Activated CD4-positive, alpha-beta T cell treated with anti-CD3 and anti-CD28 coated beads for 4 hours (primary cell): ENCODE measurements at places on chromosomes 2 and 18.

- no peak for DNase-seq
Measured at GRCh38 chr2:67945940-67946339, 116.9 kb downstream of the C1D start.

DNA sequence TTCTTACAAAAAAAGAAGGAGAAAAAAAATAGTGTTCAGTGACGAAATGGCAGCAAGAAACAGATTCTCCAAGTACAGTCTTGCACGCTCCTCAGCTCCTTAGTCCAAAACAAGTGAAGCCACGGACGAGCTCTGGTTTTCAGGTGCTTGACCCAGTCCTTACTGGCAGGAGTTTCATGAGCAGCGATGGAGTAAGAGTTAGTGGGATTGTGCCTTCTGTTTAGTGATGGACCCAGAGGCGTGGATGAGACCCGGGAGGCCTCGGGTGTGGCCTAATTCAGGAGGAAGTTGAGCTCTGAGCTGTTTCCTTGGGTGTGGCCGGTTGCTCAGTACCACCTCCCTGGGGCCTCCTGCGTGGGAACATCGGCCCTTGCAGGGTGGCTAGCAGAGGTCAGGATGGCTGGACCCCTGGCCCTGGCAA, 52.0 kb downstream of the KIF5C start:
- DNase-seq = peak; percentile 9

GRCh38 chr18:48851599-48851960, 99.2 kb downstream of the SMAD7 start:
- DNase-seq = no peak

GRCh38 chr18:56517196-56517595, 121.2 kb downstream of the TXNL1 start:
- DNase-seq = no peak

DNA sequence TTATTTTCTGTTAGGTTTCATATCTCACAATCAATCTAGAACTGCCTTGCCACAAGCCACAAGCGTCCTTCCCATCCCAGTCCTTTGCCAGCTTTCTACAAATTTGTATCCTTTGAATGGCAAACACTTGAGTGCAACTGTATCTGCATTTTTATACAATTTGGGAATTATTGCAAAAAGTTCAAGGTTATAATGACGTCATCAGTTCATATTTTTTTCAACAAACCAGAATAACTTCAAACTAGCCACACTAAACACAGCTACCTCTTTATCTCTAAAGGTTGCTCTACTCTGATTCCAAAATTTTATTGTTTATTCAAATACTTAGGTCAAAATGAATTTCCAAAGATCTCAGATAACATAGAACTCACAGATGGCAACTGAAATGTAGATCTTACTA, 877.1 kb downstream of the TMEM182 start:
- no peak for DNase-seq

GRCh38 chr2:126662621-126663020, 6.7 kb downstream of the GYPC start:
- DNase-seq = no peak

DNA sequence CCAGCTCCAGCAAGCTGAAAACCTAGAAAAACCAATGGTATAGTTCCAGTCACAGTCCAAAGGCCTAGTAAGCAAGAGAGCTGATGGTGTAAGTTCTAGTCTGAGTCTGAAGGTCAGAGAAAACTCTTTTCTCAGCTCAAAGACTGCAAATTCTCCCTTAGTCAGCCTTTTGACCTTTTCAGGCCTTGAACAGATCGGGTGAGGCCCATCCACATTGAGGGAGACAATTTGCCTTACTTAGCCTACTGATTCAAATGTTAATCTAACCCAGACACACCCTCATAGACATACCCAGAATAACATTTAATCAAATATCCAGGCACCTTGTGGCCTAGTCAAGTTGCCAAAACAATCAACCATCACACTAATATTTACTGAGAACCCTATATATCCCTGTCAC, 110.8 kb upstream of the KCNJ3 start:
- no peak for DNase-seq

DNA sequence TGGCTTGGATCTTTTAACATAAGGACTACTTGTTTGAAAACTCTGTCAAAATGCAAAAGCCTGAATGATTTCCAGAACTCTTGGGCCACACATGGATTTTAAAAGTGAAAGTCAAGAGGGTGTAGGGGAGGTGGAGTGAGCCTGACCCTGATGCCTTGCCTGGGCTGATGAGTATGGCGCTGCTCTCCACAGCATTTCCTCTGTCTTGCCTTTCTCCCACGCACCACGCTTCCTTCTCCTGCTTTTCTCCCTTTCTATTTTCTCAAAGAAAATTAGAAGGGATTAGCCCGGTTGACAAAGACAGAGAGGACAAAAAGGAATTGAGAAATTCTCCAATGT, 207.0 kb upstream of the CCDC68 start:
- no peak for DNase-seq
